Stimulated activated CD4-positive, alpha-beta T cell treated with anti-CD3 and anti-CD28 coated beads, TNF-alpha, amount 100 ng/mL, for 1 hour (primary cell): ENCODE measurements at places on chromosomes 6 and 20.

- DNase-seq = no peak
These were observed 312.3 kb upstream of the SUPT3H start for GRCh38 chr6:45689926-45690615.

DNA sequence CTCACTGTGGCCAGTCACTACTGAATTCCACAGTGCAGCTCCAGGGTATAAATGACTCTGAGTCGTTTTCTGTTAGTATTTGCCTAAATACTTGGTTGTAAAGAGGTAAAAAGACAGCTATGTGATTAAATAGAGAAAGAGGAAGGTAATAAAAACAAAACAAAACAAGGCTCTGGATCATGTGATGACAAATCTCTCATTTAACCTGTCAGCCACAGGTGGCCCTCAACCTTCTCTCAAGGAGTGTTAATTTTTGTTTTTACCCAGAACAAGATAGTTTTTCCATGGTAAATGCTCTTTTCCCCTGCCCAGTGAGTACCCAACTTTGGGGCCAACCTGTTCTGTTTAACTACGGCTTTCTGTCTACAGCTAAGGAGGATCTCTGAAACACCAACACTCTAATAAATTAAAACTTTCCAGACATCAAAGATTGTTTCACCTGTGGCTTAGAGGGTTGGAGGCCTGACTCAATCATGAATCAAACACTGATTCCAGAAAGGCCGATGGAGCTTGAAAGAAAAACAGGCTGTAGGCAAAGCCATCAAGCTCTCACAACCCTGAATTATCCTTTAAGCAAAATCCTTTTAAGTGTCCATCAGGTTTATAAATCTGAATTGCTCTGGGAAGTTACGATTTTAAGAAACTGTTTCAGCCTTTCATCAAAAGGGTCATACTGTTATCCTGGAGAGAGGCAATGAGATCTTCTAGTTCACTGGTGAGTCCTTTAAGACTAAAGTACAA is 81.5 kb upstream of the BCLAF1 start:
- DNase-seq = no peak

GRCh38 chr6:73898599-73898998 is 202.6 kb downstream of the CD109 start:
- no peak for DNase-seq

GRCh38 chr6:163539101-163539762 is 124.7 kb downstream of the QKI start:
- no peak for DNase-seq
